ENCODE measurements at places on chromosomes 11 and 22. TPM values are rescaled to one million over a fixed set of nuclear protein-coding genes. Genes with fewer than 3 reads are reported as not detected.

GRCh38 chr11:61891331-61892084, at the start of gene FADS3:
FADS3 (minus strand) TSS chr11:61891545; CDS start chr11:61891381, 164 bp downstream.
- H3K4me1 ChIP-seq = peaks cover 19% of the 10 kb centered on the region
- H3K27me3 ChIP-seq = no peaks in the 10 kb centered on the region
- H3K4me3 ChIP-seq = peak within 1 kb of the TSS; percentile 92
- peaks cover 8% of the 10 kb centered on the region for H3K36me3 ChIP-seq
- H3K27ac ChIP-seq = peak within 1 kb of the TSS; percentile 87

DNA sequence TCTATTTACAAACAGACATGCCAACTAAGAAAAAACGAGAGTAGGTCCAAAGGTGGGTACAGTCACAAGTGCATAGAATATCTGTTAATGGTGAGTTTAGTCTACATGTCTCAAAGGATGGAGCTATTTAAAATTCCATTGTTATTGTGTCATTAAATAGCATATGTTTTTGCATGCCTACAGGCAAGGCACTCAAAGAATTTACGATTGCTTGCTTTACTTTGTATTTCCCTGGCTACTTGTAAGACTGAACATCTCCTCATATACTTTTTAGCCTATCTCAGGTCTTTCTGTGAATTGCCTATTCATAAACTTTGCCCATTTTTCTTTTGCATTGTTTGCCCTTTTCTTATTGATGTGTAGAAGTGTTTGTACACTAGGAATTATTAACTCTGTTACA, 39.7 kb downstream of the DEUP1 start:
- no peak overlapping the region for H3K4me3 ChIP-seq
- H3K36me3 ChIP-seq = no peaks in the 10 kb centered on the region
- no peaks in the 10 kb centered on the region for H3K27me3 ChIP-seq
- H3K4me1 ChIP-seq = no peaks in the 10 kb centered on the region
- no peak for DNase-seq

- H3K4me3 ChIP-seq = no peak overlapping the region
- peak; percentile 29 for DNase-seq
- H3K36me3 ChIP-seq = no peaks in the 10 kb centered on the region
- H3K4me1 ChIP-seq = peaks cover 14% of the 10 kb centered on the region
These were observed 4.4 kb downstream of the TBX10 start for GRCh38 chr11:67635231-67635521.

DNA sequence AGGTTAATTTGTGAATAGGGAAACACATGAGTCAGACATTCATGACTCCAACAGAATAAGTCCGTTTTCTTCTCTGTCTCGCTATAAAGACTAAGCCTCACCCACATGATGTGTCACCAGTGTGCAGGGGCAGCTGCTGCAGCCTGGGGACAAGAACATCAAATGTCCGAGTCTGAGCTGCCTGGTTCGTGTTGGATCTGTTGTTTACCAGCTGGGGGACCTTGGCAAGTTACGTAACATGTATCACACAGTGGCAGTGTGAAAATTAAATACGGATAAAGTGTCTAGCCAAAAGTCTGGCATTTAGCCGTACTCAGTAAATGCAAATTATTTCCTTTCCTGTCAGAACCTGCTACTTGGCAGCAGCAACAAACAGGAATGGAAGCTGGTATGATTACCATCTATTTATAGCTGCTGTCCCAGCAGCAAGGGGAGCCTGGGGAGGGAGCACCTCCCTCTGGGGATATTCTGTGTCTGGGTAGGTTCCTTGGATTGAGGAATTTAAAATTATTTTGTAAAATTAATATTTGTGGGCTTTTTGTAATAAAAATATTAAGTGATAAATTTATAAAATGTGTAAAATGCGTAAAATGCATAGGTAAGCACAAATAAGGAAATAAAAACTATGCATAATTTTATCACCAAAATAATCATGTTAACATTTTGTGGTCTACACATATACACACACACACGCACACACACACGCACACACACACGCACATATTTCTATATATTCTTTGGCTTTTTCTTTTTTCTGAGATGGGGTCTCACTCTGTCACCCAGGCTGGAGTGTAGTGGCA, 1.3 kb upstream of the CLDN25 start:
- H3K36me3 ChIP-seq = no peaks in the 10 kb centered on the region
- peak overlapping the region; percentile 66 for H3K27ac ChIP-seq
- H3K4me3 ChIP-seq = peak overlapping the region; percentile 9
- H3K27me3 ChIP-seq = no peaks in the 10 kb centered on the region
- no peak for DNase-seq

Gene HPX
- 1.4 TPM for total RNA-seq

Gene MED19
- 43.5 TPM for total RNA-seq

Gene LGALS12
- total RNA-seq = 6.3 TPM
